ENCODE measurements at places on chromosomes 11 and 22. TPM values are rescaled to one million over a fixed set of nuclear protein-coding genes. Genes with fewer than 3 reads are reported as not detected.

- peaks cover 12% of the 10 kb centered on the region for H3K4me1 ChIP-seq
- H3K4me3 ChIP-seq = peak overlapping the region; percentile 59
- H3K27ac ChIP-seq = peak overlapping the region; percentile 75
- H3K36me3 ChIP-seq = no peaks in the 10 kb centered on the region
Measured at GRCh38 chr22:27801202-27801615, 347 bp downstream of the MN1 start.

DNA sequence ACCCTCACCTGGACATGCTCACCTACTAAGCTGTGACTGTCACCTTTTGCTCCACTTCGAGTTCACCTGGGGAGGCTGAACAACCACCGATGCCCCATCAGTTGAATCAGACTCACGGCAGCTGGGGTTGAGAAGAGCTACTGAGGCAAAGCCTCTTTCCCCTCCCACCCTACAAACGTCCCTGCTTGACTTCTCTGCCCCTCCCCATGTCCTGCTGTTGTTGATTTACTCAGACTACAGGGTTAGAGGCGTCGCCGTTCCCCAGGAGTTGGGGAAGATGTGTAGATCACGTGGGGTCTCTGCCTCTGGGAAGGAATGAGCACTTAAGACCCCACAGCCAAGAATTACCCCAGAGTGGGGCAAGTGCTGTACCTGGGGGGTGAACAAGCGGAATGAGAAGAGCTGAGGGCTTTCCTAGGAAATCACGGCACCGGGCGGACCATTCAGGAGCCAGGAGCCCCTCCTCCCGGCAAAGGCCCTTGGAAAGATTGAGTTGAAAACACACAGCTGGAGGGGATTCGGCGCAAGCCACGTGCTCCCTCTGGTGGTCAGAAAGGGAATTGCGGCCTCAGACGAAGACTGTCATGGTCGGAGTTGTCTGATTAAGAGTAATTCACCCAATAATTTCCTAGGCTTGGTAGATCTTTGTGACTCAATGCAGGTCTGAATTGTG is 7.0 kb downstream of the FXYD2 start:
- H3K27me3 ChIP-seq = no peaks in the 10 kb centered on the region
- H3K27ac ChIP-seq = no peak overlapping the region
- H3K36me3 ChIP-seq = no peaks in the 10 kb centered on the region
- no peak overlapping the region for H3K4me3 ChIP-seq

DNA sequence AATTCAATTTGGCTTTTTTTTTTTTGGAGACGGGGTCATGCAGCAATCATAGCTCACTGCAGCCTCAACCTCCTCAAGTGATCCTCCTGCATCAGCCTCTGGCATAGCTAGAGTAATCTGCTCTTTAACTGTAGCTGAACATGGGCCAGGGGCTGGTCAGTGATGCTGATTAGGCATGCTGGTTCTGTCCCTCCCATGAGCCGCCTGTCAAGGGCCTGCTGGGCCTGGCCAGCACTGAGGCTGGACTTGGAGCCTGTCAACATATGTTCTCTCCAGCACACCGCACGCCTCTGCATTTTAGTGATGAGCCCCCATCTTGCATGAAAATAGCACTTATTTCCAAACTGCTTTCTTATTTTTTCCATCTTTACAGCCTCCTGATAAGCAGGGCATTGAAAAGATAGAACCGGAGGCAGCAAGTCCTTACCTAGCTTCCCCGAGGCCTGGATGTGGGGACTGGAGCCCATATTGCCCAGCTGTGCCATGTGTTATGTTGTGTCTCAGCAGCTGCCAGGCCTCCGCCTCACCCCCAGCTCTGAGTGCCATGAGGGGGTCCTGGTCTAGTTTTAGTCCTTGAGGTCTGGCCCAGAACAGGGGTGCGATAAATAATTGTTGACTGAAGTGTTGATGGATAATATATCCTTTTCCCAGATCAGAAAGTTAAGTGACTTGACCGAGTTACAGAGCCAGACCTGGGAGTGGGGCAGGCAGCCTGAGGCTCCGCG is 80.0 kb downstream of the CTTN start:
- no peaks in the 10 kb centered on the region for H3K4me1 ChIP-seq
- H3K27ac ChIP-seq = no peak overlapping the region
- DNase-seq = no peak
- H3K27me3 ChIP-seq = no peaks in the 10 kb centered on the region

DNA sequence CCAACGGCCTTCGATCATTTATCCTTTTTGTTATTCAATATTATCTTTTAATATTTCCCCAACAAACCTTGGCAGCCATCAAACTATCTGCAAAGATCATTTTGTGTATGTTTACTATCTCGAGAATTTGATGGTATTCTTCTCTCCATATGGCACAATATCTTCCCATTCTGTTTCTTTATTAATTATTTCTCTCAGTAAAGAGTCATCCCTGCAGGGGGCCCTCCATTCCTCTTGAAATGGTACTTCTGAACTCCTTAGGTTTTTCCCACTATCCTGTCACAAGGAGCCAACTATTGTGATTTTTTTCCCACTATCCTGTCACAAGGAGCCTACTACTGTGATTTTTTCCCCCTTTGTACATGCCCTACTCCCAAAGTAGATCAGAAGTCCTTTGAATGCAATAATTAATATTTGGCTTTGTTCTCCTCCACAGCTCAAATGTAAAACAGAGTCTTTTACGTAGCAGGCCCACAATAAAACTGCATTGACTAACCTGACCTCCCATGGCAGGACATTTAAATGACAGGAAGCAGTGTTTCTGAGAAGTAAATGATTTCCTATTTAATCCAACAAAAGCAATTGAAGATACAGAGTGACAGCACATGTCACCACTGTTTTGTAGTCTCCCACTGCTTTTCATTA is 43.3 kb downstream of the PDGFD start:
- H3K4me3 ChIP-seq = no peak overlapping the region
- H3K36me3 ChIP-seq = no peaks in the 10 kb centered on the region
- no peak overlapping the region for H3K27ac ChIP-seq
- DNase-seq = no peak
- H3K4me1 ChIP-seq = no peaks in the 10 kb centered on the region

- no peak overlapping the region for H3K4me3 ChIP-seq
- no peaks in the 10 kb centered on the region for H3K27me3 ChIP-seq
- DNase-seq = no peak
- no peaks in the 10 kb centered on the region for H3K4me1 ChIP-seq
- H3K27ac ChIP-seq = no peak overlapping the region
Measured at GRCh38 chr22:50218153-50218995, 17.6 kb downstream of the SELENOO start.

- H3K36me3 ChIP-seq = peaks cover 13% of the 10 kb centered on the region
- H3K4me3 ChIP-seq = no peak overlapping the region
- H3K27ac ChIP-seq = peak overlapping the region; percentile 5
- H3K4me1 ChIP-seq = peaks cover 3% of the 10 kb centered on the region
- no peak for DNase-seq
- no peaks in the 10 kb centered on the region for H3K27me3 ChIP-seq
Measured at GRCh38 chr22:24177045-24177444, 4.2 kb upstream of the SUSD2 start.

GRCh38 chr11:62392506-62392905 is 26.3 kb upstream of the SCGB1A1 start:
- H3K27me3 ChIP-seq = no peaks in the 10 kb centered on the region
- DNase-seq = no peak
- H3K36me3 ChIP-seq = no peaks in the 10 kb centered on the region
- H3K4me1 ChIP-seq = peaks cover 5% of the 10 kb centered on the region
- H3K4me3 ChIP-seq = peak overlapping the region; percentile 5

- H3K4me1 ChIP-seq = no peaks in the 10 kb centered on the region
- H3K27ac ChIP-seq = no peak overlapping the region
- no peak for DNase-seq
- no peaks in the 10 kb centered on the region for H3K27me3 ChIP-seq
Measured at GRCh38 chr11:131767421-131767820, 397.0 kb downstream of the NTM start.

DNA sequence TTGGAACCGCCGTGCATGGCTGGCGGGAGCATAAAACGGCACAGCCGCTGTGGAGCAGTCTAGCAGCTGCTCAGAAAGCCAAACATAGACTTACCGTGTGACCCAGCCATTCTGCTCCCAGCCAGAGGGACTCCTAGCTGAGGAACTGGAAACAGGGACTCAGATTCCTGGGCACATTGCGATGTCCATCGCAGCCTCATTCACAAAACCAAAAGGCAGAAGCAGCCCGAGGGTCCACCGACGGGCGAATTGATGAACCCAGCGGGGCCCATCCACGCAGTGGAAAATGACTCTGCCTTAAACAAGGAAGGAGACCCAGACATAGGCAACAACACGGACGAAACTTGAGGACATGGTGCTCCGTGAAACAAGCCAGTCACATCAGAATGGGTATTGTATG is 5.7 kb upstream of the MUC5B start:
- H3K36me3 ChIP-seq = no peaks in the 10 kb centered on the region
- DNase-seq = no peak
- no peak overlapping the region for H3K27ac ChIP-seq
- H3K4me3 ChIP-seq = no peak overlapping the region

DNA sequence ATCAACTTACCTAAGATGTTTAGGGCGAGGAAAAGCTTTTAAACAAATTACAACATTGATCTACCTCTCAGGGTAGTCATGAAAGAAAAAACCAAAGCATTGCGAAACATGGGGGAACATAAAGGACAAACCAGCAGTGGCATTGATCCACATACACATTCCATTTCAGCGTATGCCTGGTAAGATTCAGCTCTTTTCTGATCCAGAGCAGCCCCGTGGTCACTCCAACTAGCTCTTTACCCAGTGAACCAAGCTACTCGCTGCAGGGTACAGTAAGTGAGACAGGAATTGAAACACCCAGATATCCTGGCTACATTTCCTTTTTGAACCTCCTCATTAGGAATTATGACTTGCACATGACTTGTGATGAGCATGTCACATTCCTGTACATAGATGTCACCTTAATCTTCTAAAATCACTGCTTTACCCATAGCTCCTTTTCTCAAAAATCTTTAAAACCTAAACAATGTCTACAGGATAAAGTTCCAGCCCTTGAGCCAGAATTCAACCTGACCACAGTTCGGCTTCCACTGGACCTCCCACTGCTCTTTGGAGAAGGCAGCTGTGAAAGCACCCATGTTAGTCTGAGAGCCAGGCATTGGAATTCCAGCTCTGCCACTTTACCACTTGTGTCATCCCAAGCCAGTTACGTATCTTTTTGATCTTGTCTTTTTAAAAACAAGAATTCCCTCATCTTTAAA is 42.9 kb upstream of the AKIP1 start:
- no peak for DNase-seq
- no peak overlapping the region for H3K4me3 ChIP-seq
- H3K4me1 ChIP-seq = no peaks in the 10 kb centered on the region

GRCh38 chr11:111308140-111308539 is 9.8 kb downstream of the POU2AF3 start:
- no peak for DNase-seq
- H3K4me3 ChIP-seq = no peak overlapping the region
- no peaks in the 10 kb centered on the region for H3K36me3 ChIP-seq

DNA sequence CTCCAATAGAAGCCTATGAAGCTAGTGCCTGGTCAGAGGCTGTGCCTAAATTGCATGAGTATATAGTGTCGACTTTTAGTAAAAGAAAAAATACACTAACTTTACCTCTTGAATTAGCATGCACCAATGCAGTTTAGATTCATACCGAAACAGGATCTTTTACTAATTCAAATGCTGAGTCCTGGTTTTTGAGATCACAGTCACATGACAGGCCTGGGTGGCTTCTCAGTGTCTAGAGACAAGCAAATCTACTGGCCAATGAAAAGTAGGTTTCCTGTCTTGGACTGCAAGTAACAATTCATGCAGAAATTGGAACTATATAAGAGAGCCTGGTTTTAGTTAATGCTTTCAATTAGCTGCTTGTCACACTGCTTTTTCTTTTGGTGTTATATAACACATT is 7.2 kb downstream of the ARHGEF12 start:
- no peak overlapping the region for H3K4me3 ChIP-seq
- peaks cover 8% of the 10 kb centered on the region for H3K4me1 ChIP-seq
- no peak for DNase-seq
- no peaks in the 10 kb centered on the region for H3K36me3 ChIP-seq
- H3K27me3 ChIP-seq = no peaks in the 10 kb centered on the region

- no peak overlapping the region for H3K4me3 ChIP-seq
- no peaks in the 10 kb centered on the region for H3K4me1 ChIP-seq
- no peaks in the 10 kb centered on the region for H3K27me3 ChIP-seq
- no peak overlapping the region for H3K27ac ChIP-seq
- peaks cover 11% of the 10 kb centered on the region for H3K36me3 ChIP-seq
Measured at GRCh38 chr11:9428706-9429105, 32.1 kb upstream of the ZNF143 start.

DNA sequence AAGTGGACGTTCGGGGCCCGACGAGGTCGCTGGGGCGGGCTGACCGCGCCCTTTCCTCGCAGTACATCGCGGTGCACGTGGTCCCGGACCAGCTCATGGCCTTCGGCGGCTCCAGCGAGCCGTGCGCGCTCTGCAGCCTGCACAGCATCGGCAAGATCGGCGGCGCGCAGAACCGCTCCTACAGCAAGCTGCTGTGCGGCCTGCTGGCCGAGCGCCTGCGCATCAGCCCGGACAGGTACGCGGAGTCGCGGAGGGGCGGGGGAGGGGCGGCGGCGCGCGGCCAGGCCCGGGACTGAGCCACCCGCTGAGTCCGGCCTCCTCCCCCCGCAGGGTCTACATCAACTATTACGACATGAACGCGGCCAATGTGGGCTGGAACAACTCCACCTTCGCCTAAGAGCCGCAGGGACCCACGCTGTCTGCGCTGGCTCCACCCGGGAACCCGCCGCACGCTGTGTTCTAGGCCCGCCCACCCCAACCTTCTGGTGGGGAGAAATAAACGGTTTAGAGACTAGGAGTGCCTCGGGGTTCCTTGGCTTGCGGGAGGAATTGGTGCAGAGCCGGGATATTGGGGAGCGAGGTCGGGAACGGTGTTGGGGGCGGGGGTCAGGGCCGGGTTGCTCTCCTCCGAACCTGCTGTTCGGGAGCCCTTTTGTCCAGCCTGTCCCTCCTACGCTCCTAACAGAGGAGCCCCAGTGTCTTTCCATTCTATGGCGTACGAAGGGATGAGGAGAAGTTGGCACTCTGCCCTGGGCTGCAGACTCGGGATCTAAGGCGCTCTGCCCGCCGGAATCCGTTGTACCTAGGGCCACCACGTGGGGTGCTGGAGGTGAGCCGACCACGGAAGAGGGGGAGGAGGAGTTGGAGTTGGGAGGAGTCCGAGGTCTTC is 771 bp downstream of the MIF start:
- no peaks in the 10 kb centered on the region for H3K27me3 ChIP-seq
- H3K27ac ChIP-seq = peak overlapping the region; percentile 96
- DNase-seq = peak; percentile 84
- peaks cover 11% of the 10 kb centered on the region for H3K4me1 ChIP-seq
- H3K36me3 ChIP-seq = peaks cover 10% of the 10 kb centered on the region
- peak overlapping the region; percentile 64 for H3K4me3 ChIP-seq

Gene OOSP2
- 16.0 TPM for total RNA-seq

Gene PACSIN3
- 38.3 TPM for total RNA-seq

Gene KRTAP5-11
- not detected for total RNA-seq

Gene GNG3
- total RNA-seq = not detected

Gene VSIG10L2
- total RNA-seq = 0.14 TPM

Gene KCNJ1
- not detected for total RNA-seq

Gene RPUSD4
- 13.0 TPM for total RNA-seq

Gene ANGPTL5
- not detected for total RNA-seq

All from prostate gland (tissue), 2 donors.